ENCODE measurements at places on chromosomes 3 and 15.

GRCh38 chr3:80733522-80734176, 965.9 kb upstream of the ROBO1 start:
- DNase-seq: no peak

DNA sequence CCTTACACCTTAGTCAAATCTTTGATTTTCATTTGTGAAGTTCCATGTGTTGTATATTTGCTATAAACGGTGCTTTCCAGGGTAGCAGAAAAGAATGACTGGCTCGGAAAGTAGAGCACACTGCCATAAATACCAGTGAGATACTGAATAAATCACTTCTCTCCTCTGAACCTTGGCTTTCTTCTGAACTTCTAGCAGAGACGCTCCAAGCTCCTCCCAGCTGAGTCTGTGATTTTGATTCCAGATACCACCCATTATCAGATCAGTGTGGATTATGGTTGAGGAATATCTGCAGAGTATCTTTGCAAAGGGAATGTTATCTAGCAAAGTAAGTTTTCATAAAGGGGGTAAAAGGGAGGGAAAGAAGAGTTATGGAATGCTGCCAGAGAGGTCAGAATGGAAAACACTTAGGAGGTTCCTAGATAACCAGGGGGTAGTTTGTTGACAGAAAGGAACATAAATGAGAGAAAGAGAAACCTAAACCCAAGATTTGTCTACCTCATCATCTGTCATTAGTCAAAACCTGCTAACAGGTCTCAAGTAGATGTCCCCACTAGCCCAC, 98.5 kb upstream of the PSMD6 start:
- no peak for DNase-seq

DNA sequence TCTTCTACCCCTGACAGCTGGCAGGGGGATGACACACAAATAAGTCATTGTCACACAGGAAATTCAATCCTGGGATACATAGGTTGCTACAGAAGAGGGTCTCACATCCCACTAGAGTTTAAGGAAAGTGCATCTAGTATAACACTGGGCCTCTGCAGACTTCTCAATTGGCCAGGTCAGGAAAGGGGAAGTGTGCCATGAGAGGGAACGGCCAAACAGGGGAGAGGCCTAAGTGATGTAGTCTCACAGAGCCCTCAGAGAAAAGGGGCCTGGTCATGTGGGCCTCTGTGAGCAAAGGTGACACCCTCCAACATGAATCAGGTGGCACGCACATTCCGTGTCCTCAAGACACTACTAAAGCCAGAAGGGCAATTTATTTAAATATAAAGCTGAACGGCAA, 11.2 kb downstream of the ZXDC start:
- no peak for DNase-seq

DNA sequence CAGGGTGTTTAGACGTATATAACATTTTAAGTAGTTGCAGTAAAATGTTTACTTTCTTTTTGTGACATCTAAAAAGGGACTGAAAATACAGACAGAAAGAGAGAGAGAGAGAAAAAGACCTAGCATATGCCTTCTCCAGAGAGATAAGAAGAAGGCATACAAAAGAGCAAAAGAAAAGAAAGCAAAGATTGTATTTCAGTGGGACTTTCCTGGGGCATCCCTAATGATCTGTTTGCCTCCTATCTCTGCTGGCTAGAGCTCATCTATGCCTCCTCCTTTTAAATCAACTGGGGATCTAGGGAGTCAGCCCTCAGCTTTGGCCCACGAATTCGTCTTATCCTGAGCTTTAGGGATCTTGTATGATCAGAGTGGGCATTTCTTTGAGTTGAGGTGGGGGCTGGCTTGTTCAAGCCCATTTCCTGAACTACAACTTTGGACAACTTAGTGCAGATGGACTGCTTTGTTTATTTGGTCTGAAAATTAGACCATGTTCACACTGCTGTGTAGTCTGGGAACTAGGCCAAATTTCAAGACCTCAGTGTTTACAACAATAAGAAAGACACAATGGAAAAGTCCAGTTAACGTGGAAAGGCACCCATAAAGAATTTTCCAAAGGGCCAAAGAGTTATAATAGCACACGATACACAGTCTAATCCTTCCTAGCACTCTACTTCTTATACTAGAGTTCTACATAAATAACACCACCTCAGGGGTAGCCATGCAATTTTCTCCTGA, 61.0 kb downstream of the ATP8B4 start:
- DNase-seq: no peak

All from AG09309 (cell line).